ENCODE measurements at places on chromosomes 12 and 14.

DNA sequence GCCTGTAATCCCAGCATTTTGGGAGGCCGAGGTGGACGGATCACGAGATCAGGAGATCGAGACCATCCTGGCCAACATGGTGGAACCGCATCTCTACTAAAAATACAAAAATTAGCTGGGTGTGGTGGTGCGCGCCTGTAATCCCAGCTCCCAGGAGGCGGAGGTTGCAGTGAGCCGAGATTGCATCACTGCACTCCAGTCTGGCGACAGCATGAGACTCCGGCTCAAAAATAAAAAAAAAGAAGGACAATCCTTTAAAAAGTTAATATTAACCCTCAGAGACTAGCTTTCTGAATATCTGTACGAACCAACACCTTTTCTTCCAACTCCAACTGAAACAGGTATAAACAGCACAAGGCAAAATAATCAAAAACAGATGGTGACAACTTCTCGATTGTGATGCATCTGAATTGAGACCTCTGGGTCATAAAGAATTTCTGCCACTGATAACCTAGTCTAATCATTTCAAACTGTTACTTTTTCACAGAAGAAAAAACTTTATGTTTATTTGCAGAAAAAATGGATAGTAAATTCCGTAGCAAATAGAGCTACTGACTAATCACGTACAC lies 27.8 kb downstream of the CLIP1 start:
- no peak for DNase-seq

DNA sequence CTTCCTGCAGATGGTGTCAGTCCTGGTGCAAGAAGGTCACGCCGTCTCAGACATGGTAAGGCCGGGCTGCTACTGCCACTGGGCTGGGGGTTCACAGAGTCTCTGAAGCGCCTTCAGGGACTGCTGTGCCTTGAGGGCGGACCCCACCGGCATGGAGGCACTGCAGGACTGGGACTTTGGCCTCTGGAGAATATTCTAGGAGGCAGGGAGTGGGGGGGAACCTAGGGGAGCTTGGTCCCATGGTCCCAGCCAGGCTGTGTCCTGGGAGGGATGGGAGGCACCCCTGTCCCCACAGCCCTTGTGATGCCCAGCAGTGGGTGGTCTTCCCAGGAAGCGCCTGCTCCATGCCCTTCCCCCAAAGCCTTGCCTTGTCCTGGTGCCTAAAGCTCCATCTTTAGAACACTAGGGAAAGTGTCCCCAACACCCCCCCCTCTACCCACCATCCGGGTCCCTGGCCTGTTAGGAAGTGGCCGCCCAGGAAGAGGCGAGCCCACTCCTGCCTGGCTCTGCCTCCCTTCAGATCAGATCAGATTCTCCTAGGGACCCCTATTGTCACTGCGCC lies 1.5 kb downstream of the AMN start:
- no peak for DNase-seq

DNA sequence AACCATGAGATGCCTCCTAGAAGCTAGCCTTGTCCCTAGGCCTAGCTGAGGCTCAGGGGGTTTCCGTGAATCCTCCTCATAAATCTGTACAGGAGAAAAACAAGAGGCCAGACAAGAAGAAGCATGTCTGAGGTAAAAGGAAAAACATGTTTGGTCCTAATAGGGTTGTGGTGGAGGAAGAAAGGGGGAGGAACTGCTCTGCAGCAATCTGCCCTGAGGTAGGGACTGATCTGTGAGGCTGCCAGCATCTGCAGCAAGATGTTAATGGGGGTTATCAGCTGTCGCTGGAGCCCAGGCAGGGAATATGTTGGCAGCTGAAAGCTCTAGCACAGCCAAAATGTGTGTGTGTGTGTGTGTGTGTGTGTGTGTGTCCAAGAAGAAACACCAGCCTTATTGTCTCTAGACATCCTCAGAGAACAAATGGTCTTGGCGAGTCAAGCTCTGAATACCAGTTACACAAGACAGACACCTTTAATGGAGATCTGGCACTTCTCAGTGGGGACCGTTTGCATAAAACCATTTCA lies 218.5 kb downstream of the NUAK1 start:
- no peak for DNase-seq

DNA sequence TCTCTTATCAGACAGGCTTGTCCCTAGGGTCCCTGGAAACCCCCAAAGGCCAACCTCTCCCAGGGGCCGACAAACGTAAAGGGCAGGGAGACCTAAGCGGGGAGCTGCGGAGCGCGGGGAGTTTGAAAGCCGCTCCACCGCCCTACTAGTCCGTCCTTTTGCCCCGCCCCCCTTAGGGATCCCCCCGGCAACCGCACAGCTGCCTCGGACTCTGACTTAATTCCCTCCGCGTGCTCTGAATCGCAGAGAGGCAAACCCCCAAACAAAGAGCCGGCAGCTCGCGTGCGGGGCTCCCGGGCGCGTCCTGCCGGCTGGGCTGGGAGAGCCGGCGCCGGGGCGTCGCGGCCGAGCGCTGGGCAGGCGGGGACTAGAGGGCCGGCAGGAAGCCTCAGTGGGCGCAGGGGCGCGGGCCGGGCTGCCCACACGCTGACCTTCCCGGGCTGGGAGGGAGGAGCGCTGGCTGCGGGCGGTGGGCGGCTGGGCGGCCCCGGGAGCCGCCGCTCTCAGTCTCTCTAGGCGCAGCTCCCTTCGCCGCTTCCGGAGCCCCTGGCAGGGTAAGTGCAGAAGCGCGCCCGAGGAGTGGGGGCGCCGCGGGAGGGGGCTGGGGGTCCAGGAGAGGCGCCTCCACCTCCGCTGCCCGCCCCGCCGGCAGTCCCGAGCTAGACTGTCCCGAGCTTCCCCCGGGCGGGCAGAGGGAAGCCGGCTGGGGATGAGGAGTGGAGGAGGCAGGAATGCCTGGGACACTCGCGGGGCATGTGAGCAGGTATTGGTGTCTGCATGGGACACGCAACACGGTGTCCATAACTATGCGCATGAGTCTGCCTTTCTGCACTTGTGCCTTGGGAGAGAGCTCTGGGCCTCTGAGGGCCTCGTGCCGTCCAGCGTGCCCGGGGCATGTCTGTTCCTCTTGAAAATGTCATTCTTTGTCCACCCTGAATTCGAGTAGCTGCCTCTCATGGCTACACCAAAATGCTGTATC lies at the start of gene TSPAN11:
Gene TSPAN11, plus strand, starts transcription at position 506 of the 979 bp plus-strand sequence. CDS start 27,244 bp downstream, outside the sequence.
- no peak for DNase-seq

DNA sequence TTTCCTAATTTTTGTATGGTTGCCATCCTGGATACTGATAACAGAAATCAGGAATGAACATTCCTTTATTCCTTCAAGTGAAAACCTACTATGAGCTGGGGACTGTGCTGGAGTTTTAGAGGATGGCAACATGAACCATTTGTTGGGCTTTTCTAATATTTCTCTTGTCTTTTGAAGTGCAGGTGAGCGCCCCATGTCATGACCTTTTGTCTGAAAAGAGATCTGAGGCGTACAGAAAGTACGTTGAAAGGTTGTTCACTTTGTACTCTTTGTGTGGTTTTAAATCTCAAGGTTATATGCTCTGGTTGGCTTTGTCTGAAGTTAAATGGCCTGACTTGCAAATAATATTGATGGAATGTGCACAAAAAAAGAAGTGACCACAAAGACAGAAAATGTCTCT lies 79.0 kb downstream of the GAS2L3 start:
- no peak for DNase-seq

- DNase-seq: no peak
Measured at GRCh38 chr14:22226381-22226780, 362.6 kb downstream of the DAD1 start.

DNA sequence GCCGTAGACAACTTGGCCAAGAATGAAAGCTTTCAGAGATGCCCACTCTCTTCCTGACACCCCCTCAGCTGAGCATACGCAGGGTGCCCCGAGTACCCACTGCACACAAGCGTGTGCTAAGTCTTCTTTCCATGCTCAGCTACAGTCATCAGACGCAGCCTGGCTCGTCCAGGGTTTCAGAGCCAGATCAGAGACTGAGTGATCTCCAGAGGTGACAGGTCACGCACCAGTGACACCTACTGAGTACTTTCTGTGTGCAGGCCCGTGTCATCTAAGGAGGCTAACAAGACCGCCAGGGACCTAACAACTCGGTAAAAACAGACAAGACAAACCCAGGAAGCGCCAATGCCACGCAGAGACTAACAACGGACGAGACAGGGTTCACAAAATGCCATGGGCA lies 25.1 kb downstream of the STX2 start:
- no peak for DNase-seq

DNA sequence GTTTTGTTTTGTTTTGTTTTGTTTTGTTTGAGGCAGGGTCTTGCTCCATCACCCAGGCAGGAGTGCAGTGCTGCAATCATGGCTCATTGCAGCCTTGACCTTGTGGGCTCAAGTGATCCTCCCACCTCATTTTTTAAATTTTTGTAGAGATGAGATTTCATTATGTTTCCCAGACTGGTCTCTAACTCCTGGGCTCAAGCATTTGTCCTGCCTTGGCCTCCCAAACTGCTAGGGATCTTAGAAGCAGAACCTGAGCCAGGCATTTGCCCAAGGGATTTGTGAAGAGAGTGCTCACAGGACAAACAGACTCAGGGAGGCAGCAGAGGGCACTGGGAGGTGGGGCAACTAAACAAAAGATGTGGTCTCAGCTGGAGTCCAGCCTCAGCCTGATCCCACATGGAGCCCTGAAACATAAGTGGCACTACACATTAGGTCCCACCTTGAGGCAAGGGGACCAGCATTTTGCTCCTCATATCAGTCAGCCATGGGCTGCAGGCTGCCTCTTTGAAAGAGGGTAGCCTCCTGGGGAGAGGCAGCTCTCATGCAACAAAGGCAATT lies 86.2 kb upstream of the CMKLR1 start:
- DNase-seq: no peak

- no peak for DNase-seq
Measured at GRCh38 chr12:50249464-50250182, 33.7 kb downstream of the LIMA1 start.

DNA sequence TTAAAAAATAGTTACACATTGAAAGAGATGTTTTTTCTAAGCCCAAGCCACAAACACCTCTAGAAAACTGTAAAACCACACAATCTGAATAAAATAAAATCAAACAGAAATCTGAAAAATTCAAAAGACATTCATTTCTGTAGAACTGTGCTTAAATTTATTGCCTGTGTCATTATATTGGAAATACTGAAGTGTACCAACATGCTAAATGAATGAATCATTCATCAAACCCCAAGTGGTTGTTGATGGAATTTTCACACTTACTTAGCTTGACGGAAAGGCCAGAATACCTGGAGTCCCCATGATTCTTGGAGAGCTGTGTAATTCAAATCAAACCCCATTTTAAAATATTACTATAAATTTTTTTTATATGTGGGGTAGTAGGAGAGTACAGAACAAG lies 2.7 kb downstream of the KITLG start:
- DNase-seq: no peak

DNA sequence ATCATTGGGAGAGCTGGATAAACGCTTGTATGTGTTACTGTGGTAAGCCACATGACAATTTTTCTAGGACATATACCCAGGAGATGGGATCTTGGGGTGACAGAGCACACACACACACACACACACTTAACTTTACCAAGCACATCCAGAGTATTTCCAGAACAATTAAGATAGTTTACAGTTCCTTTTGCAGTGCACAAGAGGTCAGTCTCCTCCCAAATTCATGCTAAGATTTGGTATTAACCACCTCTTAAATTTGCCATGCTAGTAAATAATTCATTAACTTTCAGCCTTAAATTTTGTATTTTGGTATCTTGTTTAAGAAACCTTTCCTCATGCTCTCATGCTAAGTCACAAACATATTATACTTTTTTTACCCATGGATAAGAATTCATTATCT lies 33.9 kb upstream of the LIMA1 start:
- no peak for DNase-seq

DNA sequence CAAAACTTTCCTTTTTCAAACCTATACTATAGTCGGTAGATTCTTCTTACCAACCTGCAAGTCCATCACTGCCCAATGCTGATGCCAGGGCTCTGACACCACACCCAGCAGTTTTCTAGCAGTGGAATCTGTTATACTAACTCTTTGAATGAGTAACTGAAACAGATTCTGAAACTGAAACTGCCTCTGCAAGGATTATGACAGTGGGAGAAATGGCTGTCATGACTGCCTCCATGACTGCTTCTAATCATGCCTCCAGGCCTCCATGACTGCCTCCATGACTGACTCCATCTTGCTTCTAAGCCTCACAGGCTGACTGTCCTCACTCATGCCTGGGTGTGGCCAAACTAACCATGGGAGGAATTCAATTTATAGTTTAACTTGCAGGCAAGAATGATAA lies 29.4 kb upstream of the OXA1L start:
- no peak for DNase-seq

DNA sequence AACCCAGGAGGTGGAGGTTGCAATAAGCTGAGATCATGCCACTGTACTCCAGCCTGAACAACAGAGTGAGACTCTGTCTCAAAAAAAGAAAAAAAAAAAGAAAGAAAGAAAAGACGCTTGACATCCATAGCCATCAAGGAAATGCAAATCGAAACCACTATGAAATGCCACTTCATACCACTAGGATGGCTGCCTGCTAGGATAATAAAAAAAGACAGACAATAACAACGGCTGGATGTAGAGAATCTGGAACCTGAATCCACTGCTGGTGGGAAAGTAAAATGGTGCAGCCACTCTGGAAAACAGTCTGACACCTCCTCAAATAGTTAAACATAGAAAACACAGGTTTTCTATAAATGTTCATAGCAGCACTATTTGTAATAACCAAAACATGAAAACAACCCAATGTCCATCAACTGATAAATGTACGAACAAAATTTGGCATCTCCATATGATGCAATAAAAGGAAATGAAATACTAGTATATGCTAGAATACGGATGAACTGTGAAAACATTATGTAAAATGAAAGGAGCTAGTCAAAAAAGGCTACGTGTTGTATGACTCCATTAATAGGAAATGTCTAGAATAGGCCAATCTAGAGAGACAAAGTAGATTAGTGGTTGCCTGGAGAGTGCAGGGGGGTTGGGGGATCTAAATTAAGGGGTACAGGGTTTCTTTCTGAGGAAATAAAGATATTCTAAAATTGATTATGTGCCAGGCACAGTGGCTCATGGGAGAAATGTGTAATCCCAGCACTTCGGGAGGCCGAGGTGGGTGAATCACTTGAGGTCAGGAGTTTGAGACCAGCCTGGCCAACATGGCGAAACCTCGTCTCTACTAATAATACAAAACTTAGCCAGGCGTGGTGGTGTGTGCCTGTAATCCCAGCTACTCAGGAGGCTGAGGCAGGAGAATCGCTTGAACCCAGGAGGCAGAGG lies 9.7 kb downstream of the WSB2 start:
- DNase-seq: no peak

Data from CMK (cell line).